ENCODE measurements at places on chromosomes 2 and 18. TPM values are rescaled to one million over a fixed set of nuclear protein-coding genes. Genes with fewer than 3 reads are reported as not detected.

GRCh38 chr2:10771786-10772185, 40.8 kb downstream of the PDIA6 start:
- no peaks in the 10 kb centered on the region for H3K36me3 ChIP-seq
- H3K4me1 ChIP-seq = no peaks in the 10 kb centered on the region
- no peak for DNase-seq
- no peak overlapping the region for H3K4me3 ChIP-seq
- H3K27ac ChIP-seq = no peak overlapping the region
- no peaks in the 10 kb centered on the region for H3K27me3 ChIP-seq

- peaks cover 5% of the 10 kb centered on the region for H3K27me3 ChIP-seq
- H3K4me1 ChIP-seq = no peaks in the 10 kb centered on the region
- no peak for DNase-seq
- H3K4me3 ChIP-seq = no peak overlapping the region
- no peak overlapping the region for H3K27ac ChIP-seq
- no peaks in the 10 kb centered on the region for H3K36me3 ChIP-seq
Observed at GRCh38 chr2:133240491-133241223, 327.6 kb downstream of the NCKAP5 start.

- H3K27ac ChIP-seq = peak overlapping the region; percentile 95
- peaks cover 70% of the 10 kb centered on the region for H3K36me3 ChIP-seq
- no peaks in the 10 kb centered on the region for H3K27me3 ChIP-seq
- H3K4me3 ChIP-seq = peak overlapping the region; percentile 70
- H3K4me1 ChIP-seq = peaks cover 88% of the 10 kb centered on the region
Observed at GRCh38 chr18:63210521-63210920, 109.0 kb downstream of the BCL2 start.

- no peak overlapping the region for H3K27ac ChIP-seq
- H3K4me3 ChIP-seq = no peak overlapping the region
- H3K4me1 ChIP-seq = no peaks in the 10 kb centered on the region
- peaks cover 3% of the 10 kb centered on the region for H3K27me3 ChIP-seq
- DNase-seq = no peak
Observed at GRCh38 chr2:238891457-238892203, 43.7 kb downstream of the TWIST2 start.

DNA sequence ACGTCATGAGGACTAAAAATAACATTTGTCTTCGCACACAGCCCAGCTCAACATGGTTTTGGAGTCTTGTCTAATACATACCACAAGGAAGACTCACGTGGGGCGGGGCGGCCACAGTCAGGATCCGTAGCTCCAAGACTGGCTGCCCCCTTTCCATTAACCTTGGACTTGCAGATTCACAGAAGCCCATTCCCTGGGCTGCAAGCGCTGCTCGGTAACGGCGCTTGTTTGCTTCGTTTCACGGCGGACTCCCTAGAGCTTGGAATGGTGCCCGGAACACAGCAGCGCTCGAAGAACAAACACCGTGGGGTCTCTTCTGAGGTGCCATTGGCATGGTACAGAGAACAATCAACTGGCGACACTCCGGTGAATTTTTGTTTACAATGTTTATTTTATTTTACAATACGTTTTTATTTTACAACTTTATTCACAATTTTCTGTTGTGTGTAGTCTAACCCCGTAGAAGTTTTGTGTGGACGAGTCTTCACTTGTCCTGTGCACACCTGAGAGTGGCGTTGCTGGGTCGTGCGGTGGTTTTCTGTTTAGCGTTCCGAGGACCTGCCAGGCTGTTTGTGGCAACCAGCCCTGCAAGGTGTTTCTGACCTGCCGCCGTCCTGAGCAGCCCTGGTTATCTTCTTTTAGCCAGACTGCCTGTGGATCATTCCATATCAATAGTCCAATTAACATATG, 126.5 kb downstream of the GALR1 start:
- H3K4me1 ChIP-seq = no peaks in the 10 kb centered on the region
- H3K36me3 ChIP-seq = no peaks in the 10 kb centered on the region
- no peak overlapping the region for H3K27ac ChIP-seq
- H3K4me3 ChIP-seq = no peak overlapping the region

- no peaks in the 10 kb centered on the region for H3K27me3 ChIP-seq
- H3K36me3 ChIP-seq = no peaks in the 10 kb centered on the region
- H3K4me1 ChIP-seq = no peaks in the 10 kb centered on the region
- H3K27ac ChIP-seq = no peak overlapping the region
Observed at GRCh38 chr2:7961550-7961949, 720.3 kb upstream of the ID2 start.

DNA sequence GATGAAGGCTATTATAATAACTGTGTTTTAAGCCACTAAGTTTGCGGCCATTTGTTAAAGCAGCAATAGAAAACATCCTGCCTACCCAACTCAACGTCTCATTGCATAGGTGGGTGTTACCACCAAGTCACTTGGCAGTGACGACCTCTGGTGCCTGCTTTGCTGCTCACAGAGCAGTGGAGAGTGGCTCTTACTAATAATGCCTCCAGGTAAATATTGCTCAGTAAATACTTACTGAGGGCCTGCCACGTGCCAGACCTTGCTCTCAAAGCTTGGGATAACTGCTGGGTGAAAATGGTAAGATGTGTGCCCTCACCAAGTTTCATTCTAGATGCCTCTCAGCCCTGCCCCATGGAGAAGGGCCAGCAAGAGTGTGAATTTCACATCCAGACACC, 27.7 kb downstream of the ITGA6 start:
- H3K27ac ChIP-seq = peak overlapping the region; percentile 58
- DNase-seq = peak; percentile 13
- peaks cover 78% of the 10 kb centered on the region for H3K4me1 ChIP-seq
- no peaks in the 10 kb centered on the region for H3K27me3 ChIP-seq
- H3K4me3 ChIP-seq = no peak overlapping the region

DNA sequence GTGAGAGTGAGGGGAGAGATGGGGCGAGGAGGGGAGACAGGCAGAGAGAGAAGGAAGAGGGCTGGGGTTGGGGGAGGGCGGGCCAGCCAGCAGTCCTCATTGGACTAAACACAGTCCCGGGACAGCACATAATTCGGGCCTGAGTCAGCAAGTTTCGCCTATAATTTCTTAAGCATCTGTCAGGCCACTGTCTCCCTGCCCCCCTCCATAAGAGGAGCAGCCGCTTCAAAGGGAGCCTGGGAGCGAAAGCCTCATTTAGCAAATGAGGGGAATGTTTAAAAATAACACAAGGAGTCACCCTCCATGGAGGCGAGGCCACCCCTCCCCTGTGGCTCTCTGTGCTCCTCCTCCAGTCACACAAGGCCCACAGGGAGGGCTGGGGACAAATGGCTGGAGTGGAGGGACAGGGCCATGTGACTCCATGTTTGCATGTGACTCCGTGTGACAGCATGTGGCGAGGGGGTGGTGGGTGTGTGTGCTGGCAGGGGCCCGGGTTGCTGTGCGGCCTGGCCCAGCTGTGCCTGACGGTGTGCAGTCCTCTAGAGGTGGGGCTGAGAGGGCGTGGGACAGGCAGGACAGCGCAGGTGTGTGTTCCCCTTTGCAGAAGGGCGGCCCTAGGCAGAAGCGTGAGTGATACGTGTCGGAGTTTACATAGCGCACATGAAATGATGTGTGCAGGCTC, 162.4 kb downstream of the CELF4 start:
- H3K27me3 ChIP-seq = no peaks in the 10 kb centered on the region
- H3K27ac ChIP-seq = no peak overlapping the region
- no peak overlapping the region for H3K4me3 ChIP-seq
- no peak for DNase-seq
- H3K4me1 ChIP-seq = peaks cover 2% of the 10 kb centered on the region

DNA sequence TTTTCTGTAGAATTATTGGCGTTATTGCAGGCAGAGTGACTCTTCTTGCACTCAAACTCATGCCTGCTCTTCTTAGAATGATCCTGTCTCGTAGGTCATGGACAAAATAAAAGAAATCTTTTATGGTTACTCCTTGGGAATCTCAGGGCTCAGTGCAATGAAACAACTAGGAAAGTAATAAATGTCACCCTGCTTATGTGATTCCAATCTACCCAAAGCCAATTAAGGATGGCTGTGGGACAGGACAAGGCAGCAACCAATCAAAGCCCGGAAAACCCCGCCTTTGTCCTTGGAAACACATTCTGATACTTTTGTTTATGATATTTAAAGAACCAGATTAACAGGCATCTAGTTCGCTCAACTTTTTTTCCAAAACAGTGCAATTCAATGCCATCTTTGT, 53.0 kb downstream of the GRB14 start:
- no peak for DNase-seq
- H3K4me1 ChIP-seq = no peaks in the 10 kb centered on the region
- no peak overlapping the region for H3K4me3 ChIP-seq
- H3K36me3 ChIP-seq = no peaks in the 10 kb centered on the region
- no peak overlapping the region for H3K27ac ChIP-seq

- no peak for DNase-seq
- no peak overlapping the region for H3K27ac ChIP-seq
- peaks cover 3% of the 10 kb centered on the region for H3K27me3 ChIP-seq
Observed at GRCh38 chr2:15117409-15118050, 443.6 kb downstream of the NBAS start.

GRCh38 chr2:8475349-8476031, 206.4 kb upstream of the ID2 start:
- H3K4me3 ChIP-seq = no peak overlapping the region
- H3K27me3 ChIP-seq = no peaks in the 10 kb centered on the region
- peaks cover 75% of the 10 kb centered on the region for H3K4me1 ChIP-seq
- H3K36me3 ChIP-seq = no peaks in the 10 kb centered on the region
- peak overlapping the region; percentile 81 for H3K27ac ChIP-seq
- peak; percentile 58 for DNase-seq

GRCh38 chr2:47558116-47558767, 155.3 kb downstream of the MSH2 start:
- no peak for DNase-seq
- H3K36me3 ChIP-seq = no peaks in the 10 kb centered on the region
- H3K27me3 ChIP-seq = no peaks in the 10 kb centered on the region
- H3K4me1 ChIP-seq = no peaks in the 10 kb centered on the region
- H3K4me3 ChIP-seq = no peak overlapping the region

DNA sequence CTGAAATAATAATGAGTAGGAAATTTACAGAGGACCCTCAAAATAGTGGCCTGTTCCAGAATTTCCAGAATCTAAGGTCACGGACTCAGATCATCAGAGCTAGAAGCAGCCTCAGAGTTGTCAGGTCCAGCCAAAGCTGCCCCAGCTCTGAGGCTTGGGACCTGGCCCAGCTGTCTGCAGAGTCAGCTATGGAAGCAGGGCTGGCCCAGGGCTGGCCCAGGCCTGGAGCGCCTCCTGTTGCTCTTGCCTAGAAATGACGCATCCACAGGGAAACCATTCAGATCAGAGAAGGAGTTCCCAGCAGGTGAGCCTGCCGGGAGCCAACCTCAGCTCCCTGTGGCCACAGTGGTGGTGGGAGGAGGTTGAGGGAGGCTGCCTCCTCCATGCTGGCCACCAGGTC, 106.7 kb upstream of the ARL4C start:
- H3K36me3 ChIP-seq = no peaks in the 10 kb centered on the region
- H3K27me3 ChIP-seq = peaks cover 6% of the 10 kb centered on the region
- no peak overlapping the region for H3K4me3 ChIP-seq
- H3K27ac ChIP-seq = no peak overlapping the region
- no peak for DNase-seq
- no peaks in the 10 kb centered on the region for H3K4me1 ChIP-seq

DNA sequence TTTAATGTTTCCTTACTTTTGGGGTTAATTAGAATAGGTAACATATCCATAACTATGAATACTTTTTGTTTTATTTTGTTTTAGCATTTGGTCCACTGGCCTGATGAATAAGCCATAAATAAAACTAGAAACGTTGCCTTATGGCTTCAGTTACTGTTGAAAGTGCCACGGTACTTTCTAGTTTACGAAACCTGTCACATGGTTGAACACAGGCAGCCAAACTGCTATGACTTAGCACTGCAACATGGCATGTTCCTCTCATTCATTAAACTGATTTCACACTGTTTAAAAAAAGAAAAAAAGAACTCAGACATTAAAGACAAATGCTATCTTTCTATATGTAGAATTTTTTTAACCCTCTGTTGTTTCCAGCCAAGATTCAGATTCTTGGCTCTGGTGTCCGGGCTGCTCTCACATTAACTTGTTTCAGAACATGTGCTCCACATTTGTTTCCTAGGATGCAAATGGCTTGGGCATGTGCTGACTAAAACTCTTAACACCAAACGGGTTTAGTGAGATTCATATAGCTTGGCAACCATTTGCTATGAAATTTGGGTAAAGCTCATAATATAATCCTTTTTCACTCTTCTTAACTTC, 323.9 kb upstream of the RND3 start:
- no peaks in the 10 kb centered on the region for H3K4me1 ChIP-seq
- H3K36me3 ChIP-seq = no peaks in the 10 kb centered on the region
- no peaks in the 10 kb centered on the region for H3K27me3 ChIP-seq
- no peak for DNase-seq
- no peak overlapping the region for H3K4me3 ChIP-seq
- no peak overlapping the region for H3K27ac ChIP-seq

DNA sequence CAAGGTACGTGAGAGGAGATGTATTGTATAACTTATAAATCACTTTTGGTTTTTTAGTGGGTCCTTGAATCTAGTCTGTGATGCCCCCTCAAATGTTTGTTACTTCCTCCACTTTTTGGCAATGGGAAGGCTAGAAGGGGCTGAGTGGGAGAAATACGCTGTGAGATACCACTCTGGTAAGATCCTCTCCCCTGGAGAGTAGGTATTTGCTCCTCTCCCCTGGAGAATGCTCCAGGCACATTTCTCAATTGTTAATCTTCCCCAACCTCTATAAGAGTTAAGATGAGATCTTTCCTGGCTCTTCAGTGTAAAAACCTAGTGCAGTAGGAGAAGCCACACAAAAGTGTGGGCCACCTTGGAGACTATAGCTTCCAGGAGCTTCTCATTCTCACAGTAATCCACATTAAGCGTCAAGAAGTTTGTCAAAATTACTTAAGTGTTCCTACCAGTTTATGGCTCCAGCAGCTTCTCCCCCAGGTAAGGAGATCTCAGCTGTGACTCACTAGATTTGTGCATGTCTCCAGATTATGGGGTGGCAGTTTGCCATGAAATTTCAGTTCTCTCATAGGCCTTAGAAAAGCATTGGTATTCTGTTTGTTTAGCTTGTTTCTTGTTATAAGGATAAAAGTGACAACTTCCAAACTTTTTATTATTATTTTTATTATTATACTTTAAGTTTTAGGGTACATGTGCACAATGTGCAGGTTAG, 182.6 kb downstream of the FSIP2 start:
- no peak for DNase-seq
- H3K4me1 ChIP-seq = no peaks in the 10 kb centered on the region
- H3K27ac ChIP-seq = no peak overlapping the region
- no peak overlapping the region for H3K4me3 ChIP-seq
- peaks cover 4% of the 10 kb centered on the region for H3K36me3 ChIP-seq
- H3K27me3 ChIP-seq = no peaks in the 10 kb centered on the region

The CHRNA1 gene
- not detected for total RNA-seq

The FIGLA gene
- total RNA-seq = not detected

The SH3RF3 gene
- total RNA-seq = 2.2 TPM

The ABCG8 gene
- not detected for total RNA-seq

The TNFRSF11A gene
- total RNA-seq = 2.4 TPM

The GPR45 gene
- total RNA-seq = not detected

The CELF4 gene
- not detected for total RNA-seq

The SIX2 gene
- total RNA-seq = not detected

The RALB gene
- 16.7 TPM for total RNA-seq
